CD4-positive, alpha-beta T cell treated with Interferon gamma for 1 hour (primary cell): ENCODE measurements at places on chromosomes 12 and 14.

DNA sequence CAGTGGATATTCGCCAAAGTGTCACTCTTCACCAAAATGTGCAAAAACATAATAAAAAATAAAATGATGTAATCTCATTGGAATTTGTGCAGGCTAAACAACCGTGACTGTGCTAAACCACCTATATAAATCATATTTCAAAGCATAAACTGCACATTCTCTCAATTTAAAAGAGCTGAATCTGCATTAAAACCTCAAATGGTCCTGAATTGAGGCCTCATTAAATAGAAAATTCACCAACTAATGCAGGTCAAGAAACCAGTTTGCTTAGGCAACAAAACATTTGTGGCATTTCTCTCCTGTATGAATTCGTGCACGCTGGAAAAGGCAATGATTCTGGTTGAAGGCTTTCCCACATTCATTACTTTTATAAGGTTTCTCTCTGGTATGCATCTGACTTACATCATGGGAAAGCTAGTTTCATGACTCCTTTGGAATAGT, 80.1 kb upstream of the IFNG-AS1 start:
- no peak for DNase-seq

DNA sequence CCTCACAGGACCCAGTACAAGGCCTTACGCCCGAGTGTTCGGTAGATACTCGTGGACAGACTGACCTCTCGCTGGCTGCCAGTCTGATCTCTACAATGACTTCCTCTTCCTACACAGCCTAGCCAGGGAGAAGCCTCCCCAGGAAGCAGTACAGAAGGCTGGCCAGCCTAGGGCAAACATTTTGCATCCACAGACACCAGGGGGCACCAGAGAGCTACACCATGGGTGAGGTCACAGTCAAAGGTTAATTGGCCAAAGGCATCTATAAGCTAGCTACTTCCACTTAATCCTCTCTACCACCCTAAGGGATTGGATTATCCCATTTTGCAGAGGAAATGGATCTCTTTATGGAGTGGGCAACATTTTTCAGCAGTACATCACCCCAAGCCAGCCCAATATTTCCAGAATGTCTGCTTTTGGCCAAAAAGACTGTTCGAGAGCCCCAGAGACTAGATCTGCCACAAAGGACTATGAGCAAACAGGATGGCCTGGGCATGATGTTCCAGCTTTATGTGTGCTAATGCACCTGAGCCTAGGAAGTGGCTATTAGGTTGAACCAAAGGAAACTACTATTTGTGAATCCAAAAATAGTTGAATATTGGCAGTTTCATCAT, 14.6 kb upstream of the PNMA1 start:
- peak; percentile 81 for DNase-seq

DNA sequence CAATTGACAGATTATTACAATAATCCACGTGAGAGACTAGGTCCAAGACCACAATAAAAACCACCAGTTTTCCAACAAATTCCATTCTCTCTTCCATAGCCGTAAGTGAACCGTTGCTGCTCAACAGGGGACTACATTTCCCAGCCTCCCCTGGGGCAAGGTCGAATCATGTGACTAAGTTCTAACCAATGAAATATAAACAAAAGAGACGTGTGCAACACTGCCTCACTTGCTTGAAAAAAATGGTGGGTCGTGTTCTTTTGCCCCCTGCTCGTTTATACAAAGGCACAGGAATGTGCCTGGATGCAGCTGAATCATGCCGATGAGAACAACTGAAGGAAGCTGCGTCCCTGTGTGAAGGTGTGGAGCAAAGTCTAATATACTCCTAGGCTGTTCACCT, 51.1 kb downstream of the HSPB8 start:
- no peak for DNase-seq

DNA sequence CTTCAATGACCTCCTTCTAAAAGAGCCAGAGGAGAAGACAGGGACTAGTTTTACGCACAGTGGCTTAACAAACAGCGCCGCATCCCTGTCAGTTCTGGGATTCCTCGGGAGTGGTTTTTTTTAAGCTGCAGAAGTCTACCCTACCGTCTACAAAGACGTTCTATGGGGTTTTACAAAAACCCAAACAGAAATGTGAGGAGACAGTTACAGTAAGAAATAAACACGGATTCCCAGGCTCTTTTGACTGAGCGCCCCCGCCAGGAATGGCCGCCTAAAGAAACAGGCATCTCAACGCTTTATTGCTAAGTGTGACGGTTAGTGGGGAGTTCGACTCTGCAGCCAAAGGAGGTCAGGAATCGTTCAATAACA, 484 bp downstream of the ALKBH1 start:
- peak; percentile 2 for DNase-seq

DNA sequence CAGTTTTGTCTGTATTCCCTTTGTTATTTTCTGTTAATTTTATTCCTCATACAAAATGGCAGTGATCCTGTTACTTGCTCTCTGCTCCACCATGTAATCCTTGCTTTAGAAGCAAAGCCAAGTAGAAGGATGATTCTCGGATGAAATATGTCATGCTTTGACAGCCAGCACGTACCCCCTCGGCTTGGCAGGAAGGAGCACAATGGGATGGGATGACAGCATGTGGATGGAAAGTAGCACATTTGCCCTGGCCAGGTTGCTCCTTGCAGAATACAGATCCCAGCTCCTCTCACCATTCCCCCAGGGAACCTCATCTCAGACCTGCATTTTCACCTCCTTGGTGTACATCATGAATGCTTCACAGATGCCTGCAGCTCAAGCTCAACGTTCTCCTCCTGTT, 35.1 kb upstream of the ATF1 start:
- no peak for DNase-seq

GRCh38 chr14:55129428-55130195, 560 bp downstream of the LGALS3 start:
- peak; percentile 42 for DNase-seq

- no peak for DNase-seq
Measured at GRCh38 chr14:103140316-103141109, 17.3 kb downstream of the TNFAIP2 start.

DNA sequence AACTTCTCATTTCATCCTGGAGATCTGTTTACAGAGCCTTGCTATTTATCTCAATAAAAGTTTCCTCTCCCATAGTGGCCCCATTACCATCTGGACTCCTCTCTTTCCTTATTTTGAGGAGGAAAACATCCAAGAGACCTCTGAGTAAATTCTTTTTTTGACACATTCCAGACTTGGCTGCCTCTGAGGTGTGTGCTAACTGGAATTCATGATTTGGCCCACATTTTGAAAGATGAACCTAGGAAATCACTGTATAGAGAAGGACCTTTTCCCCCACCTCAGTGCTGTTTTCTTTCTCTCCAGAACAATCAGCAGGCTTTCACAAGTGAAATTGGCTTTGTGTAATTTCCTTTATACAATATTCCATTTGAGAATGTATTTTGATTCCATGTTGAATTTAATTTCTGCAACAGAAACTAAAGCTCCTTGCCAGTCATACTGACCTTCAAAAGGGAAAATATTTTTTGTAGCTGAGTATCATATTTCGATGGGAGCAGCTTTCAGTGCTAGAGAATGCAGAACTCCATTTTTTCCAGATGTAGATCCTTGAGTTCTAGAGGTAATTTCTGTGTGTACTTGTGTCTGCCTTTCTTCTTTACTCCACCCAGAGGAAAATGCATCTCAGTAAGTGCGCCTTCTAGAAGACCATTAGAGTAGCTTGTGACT, 244.9 kb upstream of the RGS6 start:
- DNase-seq: no peak

DNA sequence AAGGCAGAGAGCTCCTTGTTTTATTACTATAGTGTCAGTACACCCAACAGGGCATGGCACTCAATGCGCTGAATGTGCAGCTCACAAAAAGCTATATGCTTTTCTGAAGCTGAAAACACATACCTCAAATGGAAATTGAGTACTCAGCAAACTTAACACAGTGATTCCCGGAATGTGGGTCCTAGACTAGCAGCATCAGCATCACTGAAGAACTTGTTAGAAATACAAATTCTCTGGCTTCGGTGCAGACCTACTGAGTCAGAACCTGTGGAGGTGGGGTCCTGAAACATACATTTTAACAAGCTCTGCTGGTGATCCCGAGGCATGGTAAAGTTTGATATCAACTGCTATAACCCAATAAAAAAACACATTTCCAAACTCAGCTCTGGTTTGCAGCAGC, 14.9 kb downstream of the RERG start:
- DNase-seq: no peak

DNA sequence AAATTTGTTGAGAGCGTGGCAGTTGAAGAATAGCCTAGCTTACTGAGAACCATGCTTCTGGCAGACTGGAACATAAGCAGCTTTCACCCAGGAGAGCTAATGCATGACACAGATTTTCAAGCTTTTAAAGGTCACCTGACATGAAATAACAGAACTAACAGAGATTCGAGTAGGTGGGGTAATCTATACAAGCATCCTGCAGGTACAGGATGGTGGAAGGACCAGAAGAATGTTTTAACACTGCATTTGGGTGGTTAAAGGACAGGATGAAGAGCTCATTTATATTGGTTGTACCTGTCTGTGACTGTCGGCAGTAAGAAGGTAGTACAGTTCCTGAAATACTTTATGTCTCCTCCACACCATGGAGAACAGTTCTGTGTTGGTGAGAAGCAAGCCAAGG, 8.9 kb downstream of the PELI2 start:
- DNase-seq: no peak

- no peak for DNase-seq
Measured at GRCh38 chr12:116898669-116899068, 12.1 kb upstream of the FBXW8 start.

GRCh38 chr12:101127521-101128219, 82.4 kb downstream of the SLC5A8 start:
- DNase-seq: no peak

GRCh38 chr12:94149119-94149780, 873 bp downstream of the PLXNC1 start:
- DNase-seq: peak; percentile 50

DNA sequence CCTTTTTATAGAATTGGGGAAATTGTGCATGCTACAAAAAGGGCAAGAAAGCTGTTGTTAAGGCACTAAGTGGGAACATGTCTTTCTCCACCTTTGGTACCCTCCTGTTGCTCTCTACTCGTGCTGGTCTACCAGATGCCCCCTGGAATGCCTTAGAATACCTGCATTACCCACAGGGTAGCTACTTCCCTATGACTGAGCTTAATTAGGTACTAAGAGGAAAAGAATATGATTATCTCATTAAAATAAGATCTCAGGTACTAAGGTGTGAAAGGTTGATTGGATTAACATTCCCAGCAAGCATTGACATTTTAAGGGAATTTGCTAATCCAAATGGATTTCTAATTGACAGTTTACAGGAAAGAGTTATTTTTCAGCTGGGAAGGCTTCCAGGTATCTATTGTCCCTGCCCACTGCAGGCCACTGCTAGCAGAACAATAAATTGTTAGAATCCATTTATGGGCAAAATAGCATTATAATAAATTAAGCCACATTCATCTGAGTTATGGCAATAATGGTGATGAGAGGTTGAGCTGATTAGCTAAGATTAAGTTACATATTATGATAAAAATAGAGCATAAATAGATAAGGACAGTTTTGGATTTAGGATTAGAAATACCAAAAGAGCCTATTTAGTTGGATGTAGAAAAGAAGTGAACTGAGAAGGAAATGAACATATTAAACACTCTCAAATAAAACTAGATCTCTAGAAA, 67.8 kb upstream of the GRIP1 start:
- DNase-seq: no peak

- DNase-seq: no peak
Measured at GRCh38 chr12:2902272-2902880, 11.7 kb downstream of the TULP3 start.

DNA sequence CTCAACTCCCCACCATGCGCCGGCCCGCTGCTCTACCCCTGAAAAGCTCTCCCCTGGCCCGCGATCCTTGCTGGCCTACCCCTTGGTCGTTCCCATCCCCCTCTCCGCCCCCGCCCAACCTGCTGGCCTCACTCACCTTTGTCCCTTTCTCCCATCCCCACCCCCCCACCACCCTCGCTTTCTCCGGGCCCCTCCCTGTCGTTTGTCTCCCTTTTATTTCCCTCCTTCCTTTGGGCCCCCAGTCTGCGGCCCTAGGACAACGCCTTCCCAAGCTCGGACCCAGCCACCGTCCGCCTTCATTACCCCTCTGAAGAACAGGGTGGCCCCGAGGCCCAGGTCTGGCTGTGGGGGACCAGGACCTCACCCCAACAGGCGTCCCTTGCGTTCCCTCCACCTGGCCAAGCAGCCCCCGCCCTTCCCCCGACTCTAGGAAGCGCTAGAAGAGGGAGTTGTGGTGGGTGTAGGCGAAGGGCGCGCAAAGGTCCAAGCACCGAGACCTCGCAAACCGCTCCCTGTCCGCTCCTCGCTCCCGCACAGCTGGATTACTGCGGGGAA, 6.9 kb upstream of the SLC7A7 start:
- no peak for DNase-seq

DNA sequence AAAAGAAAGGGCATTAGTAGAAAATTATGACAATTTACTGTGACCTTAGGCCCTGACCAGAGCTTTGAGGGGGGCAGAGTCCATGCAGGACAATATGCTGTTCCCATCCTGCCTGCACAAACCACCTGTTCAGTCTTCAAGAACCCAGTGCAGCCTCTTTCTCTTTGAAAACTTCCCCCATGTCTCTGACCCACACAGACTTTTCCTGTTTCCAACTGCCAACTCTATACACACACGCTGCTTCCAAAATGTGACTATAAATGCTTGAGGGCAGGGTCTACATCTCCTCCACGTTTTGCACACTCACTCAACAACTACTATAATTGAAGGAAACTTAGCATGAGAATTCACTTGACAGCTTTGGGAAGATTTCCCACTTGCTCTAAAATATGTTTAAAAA, 36.6 kb upstream of the SYCP3 start:
- no peak for DNase-seq

DNA sequence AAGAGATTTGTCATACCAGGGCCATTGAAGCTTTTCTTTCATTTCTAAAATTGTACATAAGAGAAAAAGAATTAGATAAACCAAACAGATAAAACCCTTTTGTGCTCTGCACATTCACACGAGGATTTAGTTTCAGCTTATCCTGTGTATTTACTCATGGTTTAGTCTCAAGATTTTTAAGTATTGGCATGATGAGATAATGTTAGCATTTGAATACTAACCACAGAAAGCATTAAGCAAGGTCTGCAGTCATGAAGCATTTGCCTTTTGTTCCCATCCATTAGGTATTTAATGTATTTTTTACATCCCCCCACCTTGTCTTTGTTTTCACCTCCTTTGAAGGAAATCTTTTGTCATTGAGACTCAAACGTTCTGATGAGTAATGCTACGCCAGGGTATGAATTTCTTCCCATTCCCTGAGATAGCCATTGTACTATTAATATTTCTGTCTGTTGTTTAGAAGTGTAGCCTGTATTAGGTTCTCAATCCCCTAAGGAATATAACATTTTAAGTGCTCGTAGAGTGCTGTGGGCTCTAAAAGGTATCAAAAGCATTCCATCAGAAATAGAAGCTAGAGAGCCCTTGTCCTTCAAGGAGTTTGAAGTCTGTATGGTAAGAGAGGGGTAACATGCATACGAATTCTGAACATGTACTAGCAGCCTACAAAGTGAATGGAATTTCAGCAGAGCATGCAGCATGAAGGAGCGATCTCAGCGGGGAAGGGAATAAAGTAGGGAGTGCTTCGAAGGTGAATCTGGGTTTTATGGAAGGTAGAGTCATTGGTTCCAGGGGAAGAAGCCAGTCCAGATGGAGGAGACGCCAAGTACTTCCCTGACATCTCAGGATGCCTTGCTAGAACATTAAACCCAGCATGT, 22.3 kb downstream of the CRADD start:
- DNase-seq: no peak
